K562 (cell line): ENCODE measurements at places on chromosomes 7 and 10.

GRCh38 chr7:57642730-57643129 lies 192.8 kb downstream of the ZNF716 start:
- no peak for DNase-seq

DNA sequence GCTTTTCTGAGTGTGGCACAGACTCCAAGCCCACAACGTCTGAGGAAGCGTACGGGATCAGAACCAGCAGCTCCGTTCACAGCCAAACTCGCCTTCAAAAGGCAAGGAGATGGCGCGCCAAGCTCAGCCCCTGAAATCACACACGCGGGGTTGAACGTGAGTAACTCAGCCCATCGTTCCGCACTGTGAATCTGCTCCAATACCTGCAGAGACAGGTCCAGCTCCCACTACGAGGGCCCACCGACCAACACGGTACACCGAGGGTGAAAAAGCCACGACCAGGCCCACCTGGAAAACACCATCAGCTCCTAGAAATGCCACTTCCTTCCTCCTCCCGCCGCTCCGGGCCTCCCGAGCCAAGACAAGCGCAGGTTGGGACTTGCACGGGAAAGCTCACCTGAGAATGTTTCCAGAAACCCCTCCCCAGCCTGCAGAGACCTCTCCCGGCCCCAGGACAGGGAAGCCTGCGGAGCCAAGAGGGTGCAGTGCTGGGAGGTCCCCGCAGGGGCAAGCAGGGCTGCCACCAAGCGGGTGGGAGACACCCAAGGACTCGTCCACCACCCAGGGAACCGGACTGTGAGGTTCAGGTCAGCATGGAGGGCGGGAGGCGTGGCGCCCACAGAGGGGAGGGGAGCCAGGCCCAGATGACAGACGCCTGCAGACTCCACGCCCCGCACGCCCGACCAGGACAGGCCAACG lies 93.9 kb upstream of the PDGFA start:
- no peak for DNase-seq

- DNase-seq = no peak
Measured at GRCh38 chr7:77338260-77338659, 77.9 kb downstream of the GSAP start.

DNA sequence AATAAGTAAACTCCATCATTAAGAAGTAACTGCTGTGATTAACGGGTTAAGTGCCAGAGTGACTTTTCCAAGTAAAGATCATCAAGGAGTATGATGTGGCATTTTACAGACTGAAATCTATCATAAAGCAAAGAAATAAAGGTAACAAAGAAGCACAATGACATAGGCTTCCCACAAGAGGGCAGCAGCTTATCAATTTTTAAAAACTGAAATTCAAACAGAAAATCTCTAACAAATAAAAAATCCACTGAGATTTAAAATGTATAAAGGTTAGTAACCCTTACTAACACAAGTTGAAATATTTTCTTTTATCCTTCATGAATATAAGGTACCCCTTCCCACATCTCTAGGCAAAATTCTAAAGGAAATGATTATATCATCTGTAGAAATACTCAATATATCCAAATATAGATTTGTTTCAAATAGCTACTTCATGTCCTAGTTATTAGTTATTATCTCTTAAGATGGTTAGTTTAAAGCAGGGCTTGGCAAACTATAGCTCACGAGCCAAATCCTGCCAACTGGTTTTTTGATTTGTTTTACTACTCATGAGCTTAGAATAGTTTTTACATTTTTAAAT lies 29.2 kb downstream of the FAM3C start:
- DNase-seq = peak; percentile 43

DNA sequence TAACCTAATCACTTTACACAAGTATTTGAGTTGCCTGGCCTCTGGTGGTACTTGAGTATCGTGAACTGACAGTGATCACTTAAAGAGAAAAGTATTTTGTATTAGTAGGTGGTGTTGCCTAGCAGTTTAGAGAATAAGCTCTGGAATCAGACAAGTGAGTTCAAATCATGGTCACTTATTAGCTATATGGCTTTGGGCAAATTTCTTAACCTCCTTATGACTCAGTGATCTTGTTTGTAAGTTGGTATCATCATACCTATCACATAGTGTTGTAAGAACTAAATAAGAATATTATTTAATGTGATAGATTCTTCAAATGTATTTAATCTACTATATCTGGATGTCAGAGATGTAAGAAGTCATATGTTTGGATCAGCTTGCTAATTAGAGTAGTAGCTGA lies 163.8 kb downstream of the RNF133 start:
- DNase-seq = no peak
